ENCODE measurements at places on chromosomes 7 and 10.

DNA sequence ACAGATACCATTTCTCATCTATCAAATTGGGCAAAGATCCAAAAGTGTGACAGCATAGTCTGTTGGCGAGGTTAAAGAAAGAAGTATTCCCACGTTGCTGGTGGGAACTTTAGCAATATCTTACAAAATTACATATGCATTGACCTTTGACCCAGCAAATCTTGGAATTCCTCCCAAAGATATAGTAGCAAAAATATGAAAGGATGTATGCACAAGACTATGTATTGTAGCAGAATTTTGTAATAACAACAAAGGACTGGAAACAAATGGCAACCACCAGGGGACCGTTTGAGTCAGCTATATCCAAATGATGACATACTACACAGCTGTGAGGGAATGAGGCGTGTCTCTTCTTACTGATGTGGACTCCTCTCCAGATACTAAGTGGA lies 50.2 kb downstream of the KCNH2 start:
- peak; percentile 7 for DNase-seq

DNA sequence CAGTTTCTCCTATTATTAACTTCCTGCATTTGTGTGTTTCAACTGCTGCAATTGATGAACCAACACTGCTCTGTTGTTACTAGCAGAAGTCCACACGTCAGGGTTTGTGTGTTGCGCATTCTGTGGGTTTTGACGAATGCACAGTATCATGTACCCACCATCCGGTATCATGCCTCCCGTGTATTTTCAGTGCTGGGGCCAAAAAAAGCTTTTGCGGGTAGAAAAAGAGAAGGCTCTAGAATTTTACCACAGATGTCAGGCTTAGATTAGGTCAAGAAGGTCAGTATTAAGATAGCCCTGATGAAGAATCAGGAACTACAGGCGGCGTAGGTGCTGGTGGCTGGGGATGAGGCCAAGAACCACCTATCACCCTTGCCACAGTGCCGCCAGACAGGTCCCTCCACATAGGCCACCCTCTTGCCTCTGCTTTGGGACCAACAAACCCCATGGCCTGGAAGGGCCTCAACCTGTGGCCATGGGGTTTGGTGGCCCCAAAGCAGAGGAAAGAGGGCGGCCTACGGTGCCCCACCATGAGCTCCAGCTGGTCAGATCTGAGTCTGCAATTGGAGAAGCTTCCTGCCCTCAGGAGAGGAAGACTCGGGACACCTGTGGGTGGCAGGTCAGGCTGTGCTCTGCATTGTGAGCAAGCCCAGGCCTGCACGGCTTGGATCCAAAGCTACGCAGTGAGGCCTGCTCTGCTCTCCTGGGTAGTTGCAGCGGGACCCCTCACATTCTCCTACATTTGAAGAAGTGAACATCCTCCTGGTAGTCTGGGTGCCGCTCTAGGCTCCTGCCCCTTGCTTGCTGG lies 71.9 kb downstream of the MKI67 start:
- DNase-seq: no peak

DNA sequence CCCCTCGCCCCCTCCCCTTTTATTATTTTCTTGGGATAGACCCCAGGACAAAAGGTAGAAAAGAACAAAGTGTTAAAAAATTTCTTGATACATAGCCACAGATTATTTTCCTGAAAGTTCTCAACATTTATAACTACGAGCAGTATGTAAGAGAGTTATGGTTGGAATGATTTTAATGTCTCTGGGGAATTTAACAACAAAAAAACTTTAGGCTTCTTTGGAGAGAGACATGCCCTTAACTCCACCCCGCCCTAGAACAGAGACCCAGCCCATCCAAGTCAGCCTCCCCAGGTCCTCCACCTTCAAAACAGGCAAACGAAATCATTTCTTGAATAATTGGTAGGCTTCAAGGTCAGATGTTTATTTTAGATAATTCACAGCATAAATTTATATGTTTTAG lies 97.1 kb downstream of the TCF7L2 start:
- no peak for DNase-seq

GRCh38 chr10:32889631-32890212 lies 68.3 kb downstream of the ITGB1 start:
- DNase-seq: no peak

DNA sequence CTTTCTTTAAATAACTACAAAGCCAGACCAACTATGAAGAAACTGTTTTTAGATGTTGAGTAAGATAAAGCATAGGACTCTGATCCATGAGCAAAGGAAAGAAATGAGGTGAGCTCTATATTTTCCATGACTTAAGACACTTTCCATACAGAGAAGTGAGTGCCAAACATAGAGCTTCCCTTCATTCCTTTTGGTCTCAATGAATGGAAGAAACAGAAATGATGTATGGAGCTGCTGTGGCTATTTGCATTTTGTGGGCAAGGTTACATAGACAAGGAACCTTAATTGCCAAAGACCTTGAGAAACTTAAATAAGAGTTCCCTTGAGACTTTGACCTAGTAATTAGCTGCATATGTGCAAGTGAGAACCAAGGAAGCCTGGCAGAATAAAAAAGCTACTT lies 1152.2 kb downstream of the XPNPEP1 start:
- DNase-seq: no peak

DNA sequence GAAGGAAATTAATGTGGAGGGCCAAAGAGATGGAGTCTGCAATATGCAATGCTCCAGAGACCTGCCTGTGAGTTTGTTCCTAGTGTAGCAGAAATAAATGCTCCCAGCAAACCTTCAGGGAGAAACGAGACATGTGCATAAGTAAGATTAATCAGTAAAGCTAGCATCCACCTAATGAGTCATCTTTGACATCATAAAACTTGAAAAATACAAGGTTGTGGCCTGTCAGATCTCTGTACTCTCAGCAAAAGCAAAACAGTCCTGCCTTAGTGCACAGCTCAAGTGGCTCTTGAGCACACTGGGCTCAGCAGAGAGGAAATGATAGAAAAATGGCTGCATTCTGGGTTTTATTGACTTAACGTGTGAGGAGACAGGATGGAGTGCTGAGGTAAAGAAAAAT lies 32.5 kb upstream of the ERCC6 start:
- DNase-seq: peak; percentile 20

- no peak for DNase-seq
Measured at GRCh38 chr10:94591461-94592205, 46.0 kb downstream of the HELLS start.

GRCh38 chr10:113454341-113455061 lies 98.4 kb upstream of the HABP2 start:
- DNase-seq: peak; percentile 12

DNA sequence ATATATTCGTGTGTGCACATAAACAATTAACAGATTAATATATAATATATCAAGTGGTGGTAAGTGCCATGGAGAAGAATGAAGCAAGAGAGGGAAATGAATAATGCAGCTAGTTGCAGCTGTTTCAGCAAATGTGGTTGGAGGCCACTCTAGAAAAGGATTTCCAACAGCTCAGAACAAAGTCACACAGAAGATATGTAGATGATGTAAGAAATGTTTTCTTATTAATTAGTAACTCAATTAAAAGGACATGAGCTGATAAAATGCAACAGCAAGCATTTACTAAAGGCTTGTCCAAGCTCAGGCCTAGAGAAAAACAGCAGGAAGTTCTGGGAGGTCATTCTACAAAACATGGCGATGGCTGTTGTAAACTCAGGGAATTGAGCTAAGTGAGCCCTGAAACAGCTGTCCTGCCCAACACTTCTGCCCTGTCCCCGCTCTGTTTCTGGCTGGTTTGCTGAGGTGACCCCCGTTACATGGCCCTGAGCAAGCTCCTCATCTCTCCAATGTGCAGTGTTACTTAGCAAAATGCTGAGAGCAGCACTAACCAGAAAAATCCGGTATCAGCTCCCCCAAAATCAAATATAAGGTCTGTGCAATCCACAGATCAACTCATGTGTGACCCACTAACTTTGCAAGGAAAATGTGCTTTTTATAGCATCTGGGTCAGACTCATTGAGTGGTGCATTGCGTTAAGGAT lies 23.4 kb upstream of the C10orf67 start:
- no peak for DNase-seq

All from IMR-90 (cell line).